ENCODE measurements at places on chromosomes 13 and 19.
A peak's percentile ranks its signal among the peaks of the same experiment; 100 is the strongest.

- DNase-seq, result peak; percentile 35
Observed at GRCh38 chr19:29812080-29812880, 489 bp downstream of the CCNE1 start.

DNA sequence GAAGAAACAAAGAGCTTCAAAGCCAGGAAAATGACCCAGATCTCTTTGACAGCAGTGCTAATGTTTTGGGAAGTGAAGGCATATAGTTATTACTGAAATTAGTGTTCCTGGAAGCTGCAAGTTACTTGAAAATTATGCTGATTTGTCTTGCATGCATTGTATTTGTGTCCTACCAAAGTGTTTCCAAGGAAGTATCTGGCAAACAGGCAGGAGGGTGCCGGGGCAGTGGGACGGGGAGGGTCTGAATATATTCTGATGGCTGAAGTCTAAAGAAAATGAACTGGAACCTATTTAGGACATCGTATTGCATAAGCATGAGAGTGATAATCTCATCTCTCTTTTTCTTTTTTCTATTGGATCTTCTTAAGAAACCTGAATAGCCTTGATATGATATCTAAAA lies 9.0 kb downstream of the RNASEH2B start:
- no peak for DNase-seq

GRCh38 chr13:88071371-88071770 lies 400.2 kb downstream of the SLITRK5 start:
- DNase-seq, result no peak

DNA sequence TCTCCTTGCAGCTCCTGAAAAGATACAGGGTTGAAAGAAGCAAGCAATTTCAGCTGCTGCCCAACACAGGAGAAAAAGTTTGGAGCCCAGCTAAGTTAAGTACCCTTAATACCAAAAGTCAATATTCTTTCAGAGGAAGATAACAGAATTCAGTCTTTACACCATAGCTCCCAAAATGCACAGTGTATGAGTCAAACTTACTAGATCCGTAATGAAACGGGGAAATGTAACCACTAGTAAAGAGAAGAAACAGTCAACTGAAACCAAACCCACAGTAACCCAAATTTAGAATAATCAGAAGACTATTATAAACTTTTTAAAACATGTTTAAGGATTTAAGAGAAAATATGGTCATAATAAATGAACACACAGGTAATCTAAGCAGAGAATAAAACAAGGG lies 45.2 kb downstream of the SUCLA2 start:
- no peak for DNase-seq

DNA sequence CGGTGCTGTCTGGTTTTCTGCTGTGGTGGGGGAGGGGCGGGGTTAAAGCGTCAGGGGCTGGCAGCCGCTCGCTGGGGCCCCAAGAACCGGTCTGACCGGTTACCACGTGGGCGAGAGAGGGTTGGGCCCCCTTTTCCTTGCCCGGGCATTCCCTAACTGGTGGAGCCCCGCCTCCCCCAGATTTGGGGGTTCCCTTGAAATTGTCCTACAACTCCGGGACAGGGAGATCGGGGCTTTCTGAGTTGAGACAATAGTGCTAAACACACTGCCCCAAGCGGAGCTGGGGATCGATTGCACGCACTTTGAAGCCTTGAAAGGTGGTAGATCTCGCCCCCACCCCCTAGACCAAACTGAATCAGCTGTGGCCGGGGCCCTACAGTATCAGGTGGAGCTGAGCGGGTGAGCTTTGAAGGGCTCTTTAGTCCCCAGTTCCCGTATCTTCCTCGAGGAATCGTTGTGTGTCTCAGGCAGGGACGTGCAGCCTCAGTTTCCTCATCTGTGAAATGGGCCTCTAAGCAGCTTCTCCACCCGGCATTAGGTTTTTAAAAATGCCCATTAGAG lies 4.8 kb downstream of the IER2 start:
- DNase-seq, result peak; percentile 25

- DNase-seq, result no peak
Observed at GRCh38 chr13:103884101-103884723, 818.0 kb upstream of the SLC10A2 start.

GRCh38 chr13:109782823-109783431 lies 3.5 kb downstream of the IRS2 start:
- no peak for DNase-seq

GRCh38 chr13:44234566-44234965 lies 139.1 kb upstream of the SERP2 start:
- DNase-seq, result no peak

GRCh38 chr13:53042877-53043276 lies 14.3 kb downstream of the OLFM4 start:
- no peak for DNase-seq

DNA sequence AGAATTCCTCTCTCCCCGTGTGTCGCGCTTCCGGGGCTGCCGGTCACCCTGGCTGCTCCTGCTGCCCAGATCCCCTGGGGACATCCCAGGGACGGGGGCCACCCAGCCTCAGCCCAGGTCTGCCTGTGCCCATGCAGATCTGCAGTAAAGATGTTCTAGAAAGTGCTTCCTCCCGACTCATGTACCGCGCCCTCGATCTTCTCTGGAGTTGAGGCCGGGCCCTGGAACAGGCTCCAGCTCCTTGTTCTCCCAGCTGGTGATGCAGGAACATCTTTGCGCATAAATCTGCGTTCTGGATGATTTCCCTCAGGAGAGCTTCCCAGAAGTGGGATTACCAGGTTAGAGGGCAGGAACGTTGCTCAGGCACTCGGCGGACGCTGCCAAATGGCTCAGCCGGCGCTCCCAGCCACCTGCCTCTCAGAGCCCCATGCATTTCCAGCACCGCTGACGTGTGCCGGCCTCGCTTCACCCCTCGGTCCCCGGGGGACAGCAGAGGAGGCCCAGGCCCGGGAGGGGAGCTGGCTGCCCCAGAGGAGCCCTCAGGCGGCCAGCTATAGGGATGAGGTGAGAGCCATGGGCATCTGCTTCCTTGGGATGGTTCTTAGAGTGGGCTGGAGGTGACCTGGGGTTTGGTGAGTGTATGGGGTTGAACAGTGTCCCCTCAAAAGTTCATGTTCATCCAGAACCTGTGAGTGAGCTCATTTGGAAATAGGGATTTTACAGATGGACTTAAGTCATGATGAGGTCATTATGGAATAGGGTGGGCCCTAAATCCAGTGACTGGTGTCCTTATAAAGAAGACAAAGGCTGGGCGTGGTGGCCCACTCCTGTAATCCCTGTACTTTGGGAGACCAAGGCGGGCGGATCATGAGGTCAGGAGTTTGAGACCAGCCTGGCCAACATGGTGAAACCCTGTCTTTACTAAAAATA lies 42.6 kb downstream of the CRTC1 start:
- DNase-seq, result no peak

DNA sequence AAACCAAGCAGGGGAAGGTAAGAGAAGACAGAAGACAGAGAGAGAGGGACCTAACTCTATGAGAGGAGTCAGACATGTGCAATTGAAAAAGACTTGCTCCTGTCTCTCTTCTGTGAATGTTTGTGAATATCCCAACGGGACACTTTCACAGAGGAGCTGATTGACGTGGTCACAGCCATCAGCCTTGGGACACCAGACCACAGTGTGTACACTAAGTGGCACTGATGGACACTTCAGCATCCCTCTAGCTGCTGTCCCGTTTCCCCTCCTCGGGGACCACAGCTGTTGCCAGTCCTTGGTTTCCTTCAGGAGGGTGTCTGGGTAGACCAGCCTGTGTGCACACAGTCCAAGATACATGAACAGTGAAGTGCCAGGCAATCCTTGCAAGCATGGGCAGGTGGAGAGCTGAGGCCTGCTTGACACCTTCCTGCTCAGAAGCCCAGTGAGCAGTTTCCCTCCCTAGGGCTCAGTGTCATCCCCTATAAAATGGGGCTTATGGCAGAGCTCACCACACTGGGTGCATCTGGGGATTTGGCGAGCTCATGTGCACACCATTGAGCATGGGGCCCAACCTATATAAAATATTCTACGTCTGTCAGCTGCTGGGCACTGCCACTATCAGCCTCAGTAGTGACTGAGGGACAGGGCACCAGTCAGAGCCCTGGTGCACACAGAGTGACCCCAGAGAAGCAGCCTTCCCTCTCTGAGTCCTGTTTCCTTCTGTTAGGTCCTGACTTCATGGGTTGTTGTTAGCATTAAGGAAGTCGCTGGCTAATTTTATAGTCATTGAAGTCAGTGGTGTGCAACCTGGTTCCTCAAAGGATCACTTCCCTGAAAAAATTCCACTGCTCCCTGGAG lies 4.3 kb upstream of the USF2 start:
- DNase-seq, result no peak

DNA sequence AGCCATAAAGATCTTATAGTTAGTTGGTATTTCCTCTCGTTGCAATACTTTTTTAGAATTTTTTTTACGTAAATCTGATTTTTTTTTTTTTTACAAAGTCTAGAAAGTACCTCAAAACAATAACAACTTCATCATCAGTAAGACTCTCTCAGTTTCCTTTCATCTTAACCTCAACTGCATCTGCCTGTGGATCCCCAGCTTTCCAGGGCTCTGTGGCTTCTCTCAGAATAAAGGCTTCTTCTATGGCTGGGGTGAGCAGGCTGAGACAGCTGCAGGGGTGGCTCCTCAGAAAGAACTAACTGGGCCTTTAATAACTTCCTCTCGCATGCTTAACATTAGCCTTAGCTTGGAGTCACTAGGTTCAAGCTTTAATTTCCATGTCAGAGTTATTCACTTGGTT lies 4.2 kb downstream of the ZNF506 start:
- DNase-seq, result no peak

GRCh38 chr13:77429320-77430142 lies 102.6 kb upstream of the MYCBP2 start:
- no peak for DNase-seq

All from NCI-H345 (cell line).